ENCODE measurements at places on chromosomes 16 and 17. TPM values are rescaled to one million over a fixed set of nuclear protein-coding genes. Genes with fewer than 3 reads are reported as not detected.

GRCh38 chr16:58011652-58012051 lies 10.4 kb downstream of the USB1 start:
- H3K36me3 ChIP-seq, result peaks cover 30% of the 10 kb centered on the region
- H3K27ac ChIP-seq, result no peak overlapping the region
- H3K27me3 ChIP-seq, result no peaks in the 10 kb centered on the region
- no peak overlapping the region for H3K4me3 ChIP-seq
- no peak for DNase-seq
- no peaks in the 10 kb centered on the region for H3K4me1 ChIP-seq

DNA sequence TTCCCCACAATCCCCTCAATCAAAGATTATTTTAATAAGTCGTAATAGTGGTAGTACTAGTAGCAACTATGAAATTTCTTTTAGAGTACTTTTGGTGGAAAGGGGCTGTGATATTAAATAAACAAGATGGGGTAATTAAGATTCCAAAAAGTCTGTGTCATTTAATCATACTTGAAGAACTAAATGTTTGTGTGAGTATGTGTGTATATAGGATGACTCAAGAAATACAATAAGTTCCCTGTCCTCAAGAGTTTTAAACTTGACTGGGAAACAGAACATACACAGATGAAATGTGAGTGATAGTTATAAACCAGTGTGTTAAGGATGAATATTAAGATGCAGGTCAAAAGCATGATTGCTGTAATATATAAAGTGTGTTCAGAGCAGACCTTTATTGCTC lies 2.3 kb downstream of the ALDH3A2 start:
- H3K36me3 ChIP-seq, result no peaks in the 10 kb centered on the region
- no peak for DNase-seq
- H3K4me3 ChIP-seq, result no peak overlapping the region
- no peaks in the 10 kb centered on the region for H3K27me3 ChIP-seq
- no peak overlapping the region for H3K27ac ChIP-seq

DNA sequence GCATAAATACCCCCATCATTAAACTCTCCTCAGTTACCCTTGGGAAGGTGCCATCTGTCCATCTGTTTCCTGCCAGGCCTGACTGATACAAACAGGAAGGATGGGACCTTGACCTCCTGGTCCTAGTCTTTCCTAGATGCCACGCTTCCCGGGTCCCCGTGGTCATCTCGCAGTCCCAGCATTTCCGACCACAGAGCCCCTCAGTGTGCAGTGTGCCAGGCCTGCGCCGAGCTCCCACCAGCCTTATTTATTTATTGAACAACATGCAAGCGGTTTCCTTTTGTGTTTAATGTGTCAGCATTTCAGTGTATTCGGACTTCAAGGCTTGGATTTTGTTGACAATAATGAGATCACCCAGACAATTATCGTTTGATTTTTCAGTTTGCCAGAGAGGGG lies 45.6 kb upstream of the NKD1 start:
- H3K4me1 ChIP-seq, result no peaks in the 10 kb centered on the region
- no peak overlapping the region for H3K4me3 ChIP-seq
- DNase-seq, result no peak
- H3K27me3 ChIP-seq, result no peaks in the 10 kb centered on the region

DNA sequence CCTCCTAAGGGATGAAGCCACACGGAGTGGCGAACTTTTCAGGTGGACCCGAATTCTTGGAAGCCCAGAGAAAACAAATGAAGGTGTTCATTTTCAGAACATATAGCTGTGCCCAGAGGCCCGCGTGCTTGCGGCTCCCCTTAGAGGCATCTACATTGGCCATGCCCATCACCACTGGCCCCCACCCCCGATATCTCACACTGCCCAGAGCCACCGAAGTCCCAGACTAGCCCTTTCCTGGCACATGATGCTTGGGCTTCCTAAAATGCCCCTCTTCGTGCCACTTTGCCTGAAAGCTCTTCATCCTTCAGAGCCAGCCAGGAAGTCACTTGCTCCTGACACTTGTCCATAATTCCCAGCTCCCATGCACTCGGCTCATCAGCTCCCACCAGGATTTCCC lies 2.1 kb upstream of the HEXIM1 start:
- no peak overlapping the region for H3K27ac ChIP-seq
- no peaks in the 10 kb centered on the region for H3K27me3 ChIP-seq
- no peak for DNase-seq

DNA sequence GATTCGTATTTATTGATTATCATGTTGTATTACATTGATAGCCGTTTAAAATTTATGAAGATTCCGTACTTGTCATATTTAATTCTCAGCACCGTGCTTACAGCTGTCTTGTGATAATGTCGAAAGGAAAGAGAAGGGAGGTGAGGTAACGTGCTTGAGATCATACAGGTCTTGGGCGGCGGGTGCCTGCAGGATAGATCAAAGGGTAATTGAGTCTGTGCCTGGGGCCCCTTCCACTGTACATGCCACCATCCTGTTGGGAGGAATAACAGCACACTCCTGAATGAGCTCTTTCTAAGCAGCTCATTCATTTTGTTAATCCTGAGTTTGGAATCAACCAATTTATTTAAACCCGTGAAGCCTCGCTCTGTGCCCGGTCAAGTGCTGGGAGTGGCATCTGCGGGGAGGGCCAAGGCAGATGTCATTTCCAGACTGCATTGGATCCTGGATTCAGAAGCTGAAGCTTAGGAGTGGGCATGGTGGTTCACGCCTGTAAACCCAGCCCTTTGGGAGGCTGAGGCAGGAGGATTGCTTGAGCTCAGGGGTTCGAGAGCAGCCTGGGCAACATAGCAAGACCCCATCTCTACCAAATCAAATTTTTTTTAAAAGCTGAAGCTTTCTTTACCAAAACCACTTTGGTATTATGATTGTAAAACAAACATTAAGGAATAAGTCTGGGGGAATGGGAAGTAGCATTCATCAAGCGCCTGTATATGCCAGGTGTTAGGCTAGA lies 25.8 kb downstream of the WWOX start:
- no peaks in the 10 kb centered on the region for H3K27me3 ChIP-seq
- no peak overlapping the region for H3K27ac ChIP-seq
- no peaks in the 10 kb centered on the region for H3K36me3 ChIP-seq
- DNase-seq, result no peak

DNA sequence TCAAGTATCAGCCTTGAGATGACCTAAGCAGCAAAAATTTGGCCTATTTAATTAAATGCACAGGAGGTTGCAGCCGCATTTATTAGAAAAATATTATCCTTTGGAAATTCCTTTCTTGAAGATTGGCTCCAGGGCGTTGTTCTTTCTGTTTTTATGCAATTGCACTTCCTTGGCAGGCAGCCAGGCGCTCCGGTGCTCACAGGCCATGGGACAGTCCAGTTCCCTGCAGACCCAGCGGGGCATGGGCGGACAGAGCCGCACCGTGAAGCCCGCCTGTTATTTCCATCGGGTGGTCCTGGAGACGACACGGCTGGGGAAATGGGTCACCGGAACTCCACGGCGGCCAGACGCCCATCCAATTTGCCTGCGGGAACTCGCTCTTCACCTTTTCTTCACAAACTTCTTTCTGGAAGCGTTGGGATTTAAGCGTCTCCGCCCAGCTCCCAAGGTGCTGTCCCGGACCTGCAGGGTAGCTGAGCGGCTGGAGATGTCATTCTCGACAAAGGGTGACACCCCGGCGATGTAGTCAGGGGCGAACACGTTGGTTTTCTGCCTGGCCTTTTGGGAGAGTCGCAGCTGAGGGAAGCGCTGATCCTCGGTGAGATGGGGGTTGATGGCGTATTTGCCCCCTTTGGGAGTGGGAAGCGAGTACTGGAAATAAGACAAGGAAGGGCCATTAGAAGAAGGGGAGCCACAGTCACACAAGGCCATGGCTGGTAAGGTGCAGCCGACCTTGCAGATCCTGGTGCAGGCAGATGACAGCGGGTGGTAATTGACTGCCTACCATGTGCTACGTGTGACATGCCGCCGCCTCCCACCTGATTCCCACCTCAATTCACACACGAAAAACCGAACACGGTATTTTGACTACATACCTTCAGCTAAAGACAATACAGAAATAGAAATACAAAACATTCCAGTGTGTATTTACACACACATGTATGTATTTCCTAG lies 12.5 kb downstream of the NOB1 start:
- H3K27ac ChIP-seq, result no peak overlapping the region
- H3K27me3 ChIP-seq, result no peaks in the 10 kb centered on the region
- DNase-seq, result no peak
- H3K36me3 ChIP-seq, result peaks cover 60% of the 10 kb centered on the region

DNA sequence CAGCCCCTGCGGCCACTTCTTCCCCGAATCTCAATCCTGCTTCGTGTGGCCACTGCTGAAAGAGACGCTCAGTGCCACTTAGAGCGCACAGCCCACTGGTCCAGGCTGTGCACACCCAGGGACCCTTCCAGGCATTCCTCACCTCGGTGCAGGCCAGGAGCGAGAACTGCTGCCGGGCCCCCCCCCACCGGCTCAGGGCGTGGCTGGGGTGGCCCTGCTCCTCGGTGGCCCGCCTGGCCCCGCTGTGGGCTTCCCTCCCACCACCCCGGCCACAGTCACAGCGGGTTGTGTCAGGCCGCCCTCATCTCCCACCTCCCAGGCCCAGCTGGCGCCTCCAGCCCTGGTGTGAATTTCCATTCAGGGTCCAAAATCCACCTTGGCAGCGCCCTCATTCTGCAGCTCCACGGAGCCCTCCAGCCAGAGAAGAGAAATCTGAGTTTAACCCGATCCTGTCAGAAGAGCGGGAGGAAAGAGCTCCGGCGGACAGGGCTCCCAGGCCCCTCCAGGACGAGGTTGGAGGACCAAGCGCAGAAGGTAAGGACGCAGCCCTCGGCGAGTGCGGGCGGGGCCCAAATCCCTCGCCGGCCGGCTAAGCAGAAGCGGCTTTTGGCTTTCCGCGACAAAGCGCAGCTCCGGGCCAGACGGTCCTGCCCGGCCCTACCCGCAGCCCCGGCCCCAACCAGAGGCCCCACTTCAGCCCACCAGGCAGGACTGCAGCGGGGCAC lies 12.0 kb downstream of the TBC1D16 start:
- no peak overlapping the region for H3K27ac ChIP-seq
- H3K36me3 ChIP-seq, result no peaks in the 10 kb centered on the region
- H3K4me1 ChIP-seq, result peaks cover 3% of the 10 kb centered on the region
- DNase-seq, result no peak
- H3K4me3 ChIP-seq, result no peak overlapping the region

GRCh38 chr17:74851612-74852236 lies 8.0 kb downstream of the GRIN2C start:
- peaks cover 6% of the 10 kb centered on the region for H3K4me1 ChIP-seq
- peaks cover 17% of the 10 kb centered on the region for H3K27me3 ChIP-seq
- no peak overlapping the region for H3K4me3 ChIP-seq
- DNase-seq, result no peak
- no peaks in the 10 kb centered on the region for H3K36me3 ChIP-seq
- no peak overlapping the region for H3K27ac ChIP-seq

DNA sequence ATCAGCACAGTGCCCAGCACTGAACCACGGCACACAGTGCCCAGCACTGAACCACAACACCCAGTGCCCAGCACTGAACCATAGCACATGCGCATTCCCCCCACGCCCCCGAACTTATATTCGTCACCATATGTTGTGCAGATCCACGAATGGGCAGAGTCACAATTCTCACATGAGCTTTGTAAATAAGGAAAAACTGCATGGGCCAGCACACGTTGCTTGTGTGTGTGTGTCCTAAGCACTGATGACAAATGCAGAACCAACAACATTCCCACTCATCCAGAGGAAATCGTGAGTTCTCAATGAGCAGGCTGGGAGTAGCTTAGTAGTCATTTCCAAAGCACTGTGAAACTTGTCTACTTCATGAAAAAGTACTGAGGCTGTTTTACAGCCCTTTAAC lies 70.0 kb downstream of the ADCY9 start:
- no peaks in the 10 kb centered on the region for H3K4me1 ChIP-seq
- H3K36me3 ChIP-seq, result no peaks in the 10 kb centered on the region
- no peak overlapping the region for H3K27ac ChIP-seq
- DNase-seq, result no peak

DNA sequence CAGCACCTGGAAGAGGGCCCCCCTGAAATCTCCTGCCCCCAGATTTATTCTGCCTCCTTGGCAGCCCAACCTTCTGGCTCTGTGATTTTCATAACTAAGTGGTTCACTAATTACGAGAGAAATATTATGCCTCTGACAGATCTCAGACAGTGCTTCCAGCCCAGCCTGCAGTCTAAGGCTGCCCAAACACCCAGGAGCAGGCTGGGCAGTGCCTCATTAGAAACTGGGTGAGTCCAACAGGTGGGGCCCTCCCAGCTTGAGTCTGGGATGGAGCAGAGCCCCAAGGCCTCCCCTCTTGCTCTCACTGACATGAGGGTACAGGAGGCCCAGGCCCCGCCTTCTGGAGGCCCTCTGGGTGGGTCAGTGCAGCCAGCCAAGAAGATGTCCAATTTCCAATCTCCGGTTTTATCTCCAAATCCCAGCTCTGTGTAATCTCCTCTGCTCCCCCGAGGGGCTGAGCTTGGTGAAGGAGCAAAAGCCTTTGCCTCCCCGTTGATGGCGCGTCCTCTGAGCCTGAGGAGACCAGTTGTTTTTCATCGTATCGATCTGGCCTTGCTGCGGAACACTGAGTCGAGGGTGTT lies 20.1 kb upstream of the ABCC3 start:
- H3K27ac ChIP-seq, result no peak overlapping the region
- no peak for DNase-seq
- H3K4me3 ChIP-seq, result no peak overlapping the region
- H3K27me3 ChIP-seq, result no peaks in the 10 kb centered on the region
- H3K36me3 ChIP-seq, result no peaks in the 10 kb centered on the region

DNA sequence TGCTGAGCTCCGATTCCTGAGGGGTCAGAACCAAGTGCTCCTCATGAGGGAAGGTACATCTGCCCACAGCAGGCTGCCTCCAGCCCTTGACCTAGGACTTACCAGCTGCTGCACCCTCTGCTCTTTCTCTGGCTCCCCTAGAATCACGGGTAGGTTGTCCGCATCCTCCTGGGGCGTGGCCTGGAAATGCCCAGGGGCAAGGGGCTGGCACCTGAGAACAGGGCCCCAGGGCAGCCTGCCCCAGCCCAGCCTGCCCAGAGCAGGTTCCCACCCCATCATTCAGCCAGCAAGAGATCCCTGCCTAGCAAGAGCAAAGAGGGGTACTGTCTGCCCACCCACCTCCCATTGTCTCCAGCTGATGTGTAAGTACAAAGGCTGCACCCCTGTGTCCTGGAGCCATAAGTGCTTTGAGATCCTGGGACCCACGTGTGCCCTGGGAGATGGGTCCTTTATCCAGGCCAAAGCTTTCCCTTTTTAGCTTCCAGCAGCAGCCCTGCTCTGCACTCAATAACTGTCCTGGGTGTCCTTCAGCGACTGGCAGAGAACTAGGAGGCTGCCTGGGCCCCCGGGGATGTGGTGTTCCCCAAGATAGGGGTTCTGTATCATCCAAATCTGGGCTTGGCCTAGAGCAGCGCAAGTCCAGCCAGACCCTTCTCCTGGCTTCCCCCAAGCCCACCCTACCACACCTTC lies 5.1 kb downstream of the TSPOAP1 start:
- no peaks in the 10 kb centered on the region for H3K27me3 ChIP-seq
- no peak overlapping the region for H3K27ac ChIP-seq
- peaks cover 28% of the 10 kb centered on the region for H3K4me1 ChIP-seq
- H3K36me3 ChIP-seq, result no peaks in the 10 kb centered on the region
- peak; percentile 8 for DNase-seq

GNG13 gene
- not detected for total RNA-seq

SLC16A11 gene
- 30.7 TPM for total RNA-seq

TEKT1 gene
- total RNA-seq, result not detected

WNT9B gene
- not detected for total RNA-seq

SHISA6 gene
- total RNA-seq, result not detected

ARHGAP44 gene
- total RNA-seq, result 11.6 TPM

CACNA1H gene
- total RNA-seq, result 0.07 TPM

PPM1D gene
- 27.2 TPM for total RNA-seq

SOX8 gene
- total RNA-seq, result 1.2 TPM

TRAF4 gene
- total RNA-seq, result 235 TPM

EFCAB13 gene
- total RNA-seq, result 88.4 TPM

Measured in B cell (primary cell).